Right kidney (tissue), 9 donors: ENCODE measurements at places on chromosomes 7 and 10.

- no peak for DNase-seq
Measured at GRCh38 chr7:158077934-158078910, 509.4 kb downstream of the PTPRN2 start.

DNA sequence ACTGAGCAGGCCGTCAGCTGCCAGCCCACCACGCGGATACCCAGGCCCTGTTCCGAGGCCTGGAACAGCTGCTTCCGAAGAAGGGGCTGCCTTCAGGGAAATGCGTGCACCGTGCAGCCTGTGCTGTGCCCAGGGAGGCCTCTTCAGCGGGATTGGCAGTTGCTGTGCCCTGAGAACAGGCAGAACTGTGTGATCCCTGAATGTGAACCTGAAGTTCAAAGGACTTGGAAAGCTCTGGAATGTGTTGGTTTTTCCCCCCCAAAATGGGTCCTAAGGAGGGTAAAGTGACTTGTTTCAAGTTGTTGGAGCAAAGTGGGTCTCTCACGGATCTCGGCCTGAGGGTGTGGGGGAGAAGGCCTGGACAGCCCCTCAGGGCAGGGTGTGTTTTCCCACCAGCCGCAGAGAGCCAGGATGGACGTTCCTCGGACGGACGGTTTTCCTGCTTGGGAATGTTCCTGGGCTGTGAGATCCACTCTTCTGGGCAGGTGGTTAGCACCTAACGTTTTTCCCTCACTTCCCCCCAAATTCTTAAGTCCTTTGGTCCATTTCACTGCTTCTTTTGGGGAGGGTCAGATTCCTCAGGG lies 2.1 kb downstream of the SPRN start:
- peak; percentile 12 for DNase-seq

GRCh38 chr7:5418285-5418582 lies 5.4 kb downstream of the TNRC18 start:
- DNase-seq, result no peak

DNA sequence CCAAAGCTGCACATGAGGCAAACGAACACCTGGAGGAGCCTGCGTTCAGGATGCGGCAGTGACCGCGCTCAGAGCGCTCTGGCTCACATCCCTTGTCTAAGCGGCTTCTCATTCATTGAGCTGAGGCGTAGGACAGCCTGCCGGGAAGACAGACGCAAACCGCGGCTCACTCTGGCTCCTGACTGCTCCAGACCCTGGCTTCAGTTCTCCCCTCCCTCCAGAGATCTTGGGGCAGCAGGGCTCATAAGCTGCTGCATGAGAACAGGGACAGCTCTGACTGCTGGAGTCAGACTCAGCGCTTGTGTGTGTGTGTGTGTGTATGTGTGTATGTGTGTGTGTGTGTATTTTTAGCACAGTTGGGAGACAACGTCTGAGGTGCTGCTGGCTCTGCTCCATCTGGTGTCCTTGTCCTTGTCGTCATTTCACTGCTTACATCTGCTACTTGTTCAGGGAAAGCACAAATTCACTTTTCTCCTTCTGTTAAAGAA lies 15.8 kb upstream of the LYZL2 start:
- DNase-seq, result peak; percentile 28

DNA sequence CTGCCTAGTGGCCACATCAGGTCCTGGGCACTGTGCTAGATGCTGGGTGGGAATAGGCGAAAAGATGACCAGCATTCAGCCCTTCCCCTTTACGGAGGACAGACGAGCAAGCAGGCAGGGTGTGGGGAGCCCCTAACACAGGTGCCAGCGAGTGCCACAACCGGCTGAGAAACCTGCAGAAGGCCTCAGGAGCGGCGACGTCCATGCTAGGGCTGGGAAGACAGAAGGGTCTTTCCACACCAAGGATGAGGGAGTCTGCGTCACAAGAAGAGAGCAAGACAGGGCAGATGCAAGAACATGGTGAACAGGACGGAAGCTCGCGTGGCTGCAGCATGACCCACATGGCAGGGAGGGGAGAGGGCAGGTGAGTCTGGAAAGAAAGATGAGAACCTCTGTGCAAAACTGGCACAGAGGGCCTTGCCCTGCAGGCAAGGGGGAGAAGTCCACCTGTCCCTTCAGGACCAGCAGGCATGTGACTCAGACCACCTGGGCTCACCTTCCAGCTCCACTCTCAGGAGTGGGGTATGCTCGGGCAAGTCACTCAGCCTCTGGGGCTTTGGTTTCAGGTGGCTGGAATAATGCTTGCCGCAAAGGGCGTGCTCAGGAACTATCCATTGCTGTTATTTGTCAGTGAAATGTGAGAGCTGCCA lies 36.6 kb downstream of the KCNH2 start:
- DNase-seq, result no peak

- no peak for DNase-seq
Measured at GRCh38 chr7:35823440-35823839, 22.6 kb downstream of the SEPTIN7 start.

GRCh38 chr7:103989785-103990767 lies 618 bp upstream of the RELN start:
- DNase-seq, result peak; percentile 76

- no peak for DNase-seq
Measured at GRCh38 chr10:19302117-19302516, 253.5 kb downstream of the MALRD1 start.
